ENCODE measurements at places on chromosomes 3 and 15.
A peak's percentile ranks its signal among the peaks of the same experiment; 100 is the strongest.

- no peak for DNase-seq
Observed at GRCh38 chr3:45537970-45538640, 56.4 kb upstream of the LIMD1 start.

DNA sequence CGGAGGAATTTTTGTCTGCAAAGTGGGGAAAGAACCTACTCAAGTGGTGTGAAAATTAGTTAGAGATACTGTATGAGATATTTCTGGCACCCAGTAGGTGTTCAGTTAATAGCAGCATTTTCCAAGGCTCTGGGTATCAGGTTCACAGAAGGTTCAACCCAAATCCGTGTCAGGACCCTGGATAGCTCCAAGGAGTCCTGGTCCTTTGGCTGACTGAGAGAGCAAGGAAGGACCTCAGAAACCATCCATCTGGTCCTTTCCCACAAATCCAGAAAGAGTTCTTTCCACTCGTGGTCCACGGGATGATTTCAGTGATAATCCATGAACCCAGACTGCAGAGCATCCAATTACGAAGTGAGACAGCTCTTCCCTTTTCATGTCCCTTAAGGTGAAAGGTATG lies 51.4 kb downstream of the SLC6A11 start:
- DNase-seq: no peak

DNA sequence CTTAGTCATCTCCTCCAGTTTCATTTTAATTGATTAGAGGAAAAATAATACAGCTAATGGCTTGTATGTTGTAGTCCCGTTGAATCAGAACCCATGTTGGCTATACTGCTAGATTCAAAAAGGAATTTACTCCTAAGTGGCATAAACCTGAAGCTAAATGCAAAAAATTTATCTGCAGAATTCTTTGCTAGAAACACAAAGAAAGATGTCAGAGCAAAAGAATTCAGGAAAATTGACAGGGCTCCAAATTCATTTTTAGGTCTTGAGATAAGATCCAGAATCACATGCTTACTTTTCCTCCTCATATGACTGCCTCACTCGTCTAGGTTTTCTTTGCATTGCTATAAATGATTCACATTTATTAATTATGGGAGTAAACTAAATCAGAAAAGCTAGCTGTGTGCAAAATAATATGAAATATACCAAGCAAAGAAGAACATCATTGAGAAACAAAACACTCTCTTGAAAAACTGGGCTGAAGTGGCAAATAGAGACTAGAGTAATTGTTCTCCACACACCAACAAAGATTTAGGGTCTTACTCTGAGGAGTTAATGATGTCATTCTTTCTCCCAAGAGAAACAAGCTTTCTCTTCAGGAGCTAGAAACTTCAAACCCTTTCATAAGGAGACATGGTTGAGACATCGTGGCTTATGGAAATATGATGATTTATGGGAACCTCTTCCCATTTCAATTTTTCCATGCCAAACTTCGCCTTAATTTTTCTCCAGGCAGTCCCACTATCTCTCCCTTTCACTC lies 94.8 kb upstream of the FEZF2 start:
- DNase-seq: no peak

DNA sequence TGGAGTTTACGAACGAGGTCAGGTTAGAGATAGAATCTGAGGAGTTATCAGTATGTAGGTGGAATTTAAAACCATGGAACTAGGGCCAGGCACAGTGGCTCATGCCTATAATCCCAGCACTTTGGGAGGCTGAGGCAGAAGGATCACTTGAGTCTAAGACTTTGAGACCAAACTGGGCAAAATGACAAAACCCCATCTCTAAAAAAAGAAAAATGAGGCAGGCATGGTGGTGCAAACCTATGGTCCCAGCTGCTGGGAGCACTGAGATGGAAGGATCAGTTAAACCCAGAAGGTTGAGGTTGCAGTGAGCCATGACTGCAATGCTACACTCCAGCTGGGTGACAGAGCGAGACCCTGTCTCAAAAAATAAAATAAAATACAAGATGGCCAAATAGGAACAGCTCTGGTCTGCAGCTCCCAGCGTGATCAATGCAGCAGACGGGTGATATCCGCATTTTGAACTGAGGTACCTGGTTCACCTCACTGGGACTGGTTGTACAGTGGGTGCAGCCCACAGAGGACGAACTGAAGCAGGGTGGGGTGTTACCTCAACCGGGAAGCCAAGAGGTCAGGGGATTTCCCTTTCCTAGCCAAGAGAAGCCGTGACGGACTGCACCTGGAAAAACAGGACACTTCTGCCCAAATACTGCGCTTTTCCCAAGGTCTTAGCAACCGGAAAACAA lies 33.3 kb downstream of the ZMAT3 start:
- no peak for DNase-seq

- DNase-seq: no peak
Observed at GRCh38 chr15:50837256-50837770, 71.2 kb upstream of the AP4E1 start.

DNA sequence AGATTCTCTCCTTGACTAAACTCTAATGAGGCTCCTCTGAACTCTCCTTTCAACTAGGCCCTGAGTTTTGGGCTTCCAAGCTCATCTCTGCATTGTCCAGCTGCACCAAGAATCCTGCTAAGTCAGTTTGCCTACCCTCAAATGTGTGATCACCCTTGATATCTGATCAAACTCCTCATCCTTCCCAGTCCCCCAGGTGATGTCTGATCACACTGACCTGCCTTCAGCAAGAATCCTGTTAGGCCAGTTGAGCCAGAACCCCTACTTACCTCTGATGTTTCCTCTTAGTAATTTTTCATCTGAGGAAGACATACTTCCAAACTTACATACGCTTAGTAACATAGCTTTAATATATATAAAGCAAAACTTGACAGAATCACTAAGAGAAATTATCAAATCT lies 28.8 kb downstream of the SUMF1 start:
- DNase-seq: no peak

GRCh38 chr3:173191611-173192010 lies 50.6 kb upstream of the SPATA16 start:
- no peak for DNase-seq

DNA sequence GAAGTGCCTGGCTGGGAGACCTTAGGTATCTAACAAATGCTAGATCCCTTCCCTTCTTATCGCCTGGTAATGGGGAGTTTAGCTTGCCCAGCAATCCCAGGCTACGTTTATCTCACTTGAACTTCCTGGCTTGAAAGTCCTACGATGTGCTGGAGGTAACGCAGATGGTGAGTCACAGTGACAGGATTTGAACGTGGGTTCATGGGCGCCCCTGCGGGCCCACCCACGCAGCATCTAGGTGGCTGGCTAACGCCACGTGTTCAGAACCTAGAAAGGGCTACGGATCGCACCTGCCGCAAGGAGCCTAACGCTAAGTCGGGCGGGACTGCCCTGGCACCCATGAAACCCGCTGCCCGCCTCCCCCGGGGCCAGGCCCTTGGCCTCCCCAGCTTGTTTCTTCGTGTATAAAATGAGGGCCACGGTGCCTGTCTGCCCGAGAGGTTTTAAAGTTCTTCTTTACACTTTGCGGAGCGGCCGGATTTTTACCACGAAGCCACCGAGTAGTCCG lies 600 bp upstream of the USP3 start:
- DNase-seq: no peak

- no peak for DNase-seq
Observed at GRCh38 chr15:90294601-90295269, 29.3 kb downstream of the NGRN start.

DNA sequence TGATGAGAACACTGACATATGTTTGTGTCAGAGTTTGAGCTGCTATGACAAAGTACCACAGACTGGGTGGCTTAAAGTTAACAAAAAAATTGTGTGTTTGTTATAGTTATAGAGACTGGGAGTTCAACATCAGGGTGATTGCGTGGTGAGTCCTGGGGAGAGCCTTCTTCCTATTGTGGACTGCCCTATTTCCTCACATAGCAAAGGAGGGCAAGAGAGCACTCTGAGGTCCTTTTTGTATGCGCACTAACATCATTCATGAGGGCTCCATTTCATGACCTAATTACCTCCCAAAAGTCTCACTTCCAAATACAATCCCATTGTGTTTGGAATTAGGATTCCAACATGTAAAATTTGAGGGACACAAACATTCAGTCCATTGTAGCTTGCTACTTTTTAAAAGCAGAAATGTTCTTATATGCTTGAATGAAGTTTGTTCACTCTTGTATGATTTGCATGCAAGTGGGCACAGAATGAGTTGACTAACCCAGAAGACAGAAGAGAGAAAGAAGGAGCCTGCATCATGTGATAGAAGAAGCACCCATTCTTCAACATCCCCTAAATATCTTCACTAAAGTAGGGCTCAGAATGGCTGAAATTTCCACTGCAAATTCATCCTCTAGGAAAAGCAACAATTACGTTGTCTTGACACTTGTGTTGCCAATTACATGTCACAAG lies 18.9 kb upstream of the ALCAM start:
- DNase-seq: no peak

DNA sequence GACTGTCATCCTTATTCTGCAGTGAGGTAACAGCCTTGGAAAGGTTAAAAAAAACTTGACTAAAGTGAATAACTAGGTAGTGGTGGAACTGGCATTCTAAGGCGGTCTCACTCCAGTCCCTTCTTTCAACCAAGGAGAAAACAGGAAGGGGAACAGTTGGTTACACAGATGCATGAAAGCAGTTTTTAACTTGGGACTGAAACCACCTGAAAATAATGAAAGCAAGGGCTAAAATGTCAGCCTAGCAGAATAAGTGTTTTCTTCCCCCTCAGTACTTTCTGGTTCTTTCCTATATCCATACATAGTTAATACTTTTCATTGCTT lies 748 bp upstream of the AVEN start:
- no peak for DNase-seq

DNA sequence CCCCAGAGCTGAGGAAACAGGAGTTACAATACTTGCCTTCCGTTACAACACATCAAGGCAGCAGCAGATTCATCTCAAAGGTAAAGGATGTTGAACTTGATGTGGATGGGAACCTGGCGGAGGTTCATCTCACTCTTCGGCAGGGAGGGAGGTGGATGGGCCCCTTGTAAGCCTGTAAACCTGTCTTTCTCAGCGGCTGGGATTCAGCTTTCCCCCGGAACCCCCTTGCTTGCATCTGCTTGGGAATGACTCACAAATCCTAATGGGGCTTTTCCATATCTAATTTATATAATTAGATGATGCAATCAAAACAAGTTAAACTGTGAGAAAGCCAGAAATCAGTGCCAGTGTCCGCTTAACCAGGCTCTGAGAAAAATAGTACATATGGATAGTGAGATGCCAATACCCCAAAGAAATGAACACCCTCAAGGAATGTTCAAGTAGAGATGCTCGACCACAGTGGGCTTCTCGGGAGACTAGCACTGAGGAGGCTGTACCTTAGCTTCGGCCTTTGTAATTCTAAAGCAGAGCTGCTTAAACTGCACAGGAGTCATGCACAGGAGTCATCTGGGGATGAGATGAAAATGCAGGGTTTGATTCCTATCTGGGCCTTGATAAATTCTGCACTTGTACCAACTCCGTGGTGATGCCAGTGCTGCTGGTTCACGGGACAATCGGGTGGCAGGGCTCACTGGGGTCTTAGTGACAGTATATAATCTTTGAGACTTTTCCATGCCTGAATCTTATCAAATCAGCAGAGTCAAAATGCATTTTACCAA lies 2.2 kb upstream of the FAM240A start:
- DNase-seq: no peak

GRCh38 chr3:94978084-94978483 lies 915.2 kb downstream of the NSUN3 start:
- no peak for DNase-seq

GRCh38 chr3:112966633-112967032 lies 8.3 kb downstream of the CD200R1 start:
- no peak for DNase-seq

GRCh38 chr3:134003066-134003465 lies 26.7 kb downstream of the SLCO2A1 start:
- no peak for DNase-seq

- no peak for DNase-seq
Observed at GRCh38 chr3:98827221-98827920, 64.2 kb downstream of the ST3GAL6 start.

DNA sequence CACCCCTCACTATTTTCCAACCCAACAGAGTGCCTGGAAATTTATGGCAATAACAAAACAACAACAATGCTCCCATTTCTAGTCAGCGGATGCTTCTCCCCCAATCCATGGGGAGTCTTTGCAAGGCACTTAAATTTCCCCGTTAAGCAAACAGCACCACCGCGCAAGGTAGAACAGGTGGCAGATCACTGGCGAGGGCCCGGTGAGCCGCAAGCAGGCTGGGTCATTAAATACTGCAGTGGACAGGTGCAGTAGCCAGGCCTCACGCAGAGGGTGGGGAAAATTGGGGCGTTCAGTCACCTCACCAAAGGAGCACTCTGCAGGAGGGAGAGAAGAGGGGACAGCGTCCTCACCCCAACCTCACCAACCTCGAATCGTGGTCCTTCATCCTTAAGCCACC lies 147.5 kb downstream of the NTRK3 start:
- no peak for DNase-seq

- peak; percentile 54 for DNase-seq
Observed at GRCh38 chr15:90388462-90389380, 679 bp downstream of the IQGAP1 start.

GRCh38 chr3:127370906-127371305 lies 83.1 kb upstream of the PRR20G start:
- DNase-seq: no peak

- DNase-seq: no peak
Observed at GRCh38 chr3:47849186-47849698, 46.3 kb downstream of the DHX30 start.

GRCh38 chr3:50632450-50632849 lies 15.5 kb downstream of the MAPKAPK3 start:
- no peak for DNase-seq

- DNase-seq: no peak
Observed at GRCh38 chr3:140288595-140288994, 353.6 kb downstream of the CLSTN2 start.
